Stimulated activated CD4-positive, alpha-beta T cell treated with anti-CD3 and anti-CD28 coated beads, Interleukin-12 subunit alpha, Interleukin-12 subunit beta, amount 100 ng/mL, for 24 hours (primary cell): ENCODE measurements at places on chromosomes 3 and 15.

GRCh38 chr3:133887074-133887802 is 8.4 kb downstream of the RAB6B start:
- no peak for DNase-seq

- no peak for DNase-seq
Measured at GRCh38 chr15:57146506-57147201, 228.2 kb downstream of the TCF12 start.

DNA sequence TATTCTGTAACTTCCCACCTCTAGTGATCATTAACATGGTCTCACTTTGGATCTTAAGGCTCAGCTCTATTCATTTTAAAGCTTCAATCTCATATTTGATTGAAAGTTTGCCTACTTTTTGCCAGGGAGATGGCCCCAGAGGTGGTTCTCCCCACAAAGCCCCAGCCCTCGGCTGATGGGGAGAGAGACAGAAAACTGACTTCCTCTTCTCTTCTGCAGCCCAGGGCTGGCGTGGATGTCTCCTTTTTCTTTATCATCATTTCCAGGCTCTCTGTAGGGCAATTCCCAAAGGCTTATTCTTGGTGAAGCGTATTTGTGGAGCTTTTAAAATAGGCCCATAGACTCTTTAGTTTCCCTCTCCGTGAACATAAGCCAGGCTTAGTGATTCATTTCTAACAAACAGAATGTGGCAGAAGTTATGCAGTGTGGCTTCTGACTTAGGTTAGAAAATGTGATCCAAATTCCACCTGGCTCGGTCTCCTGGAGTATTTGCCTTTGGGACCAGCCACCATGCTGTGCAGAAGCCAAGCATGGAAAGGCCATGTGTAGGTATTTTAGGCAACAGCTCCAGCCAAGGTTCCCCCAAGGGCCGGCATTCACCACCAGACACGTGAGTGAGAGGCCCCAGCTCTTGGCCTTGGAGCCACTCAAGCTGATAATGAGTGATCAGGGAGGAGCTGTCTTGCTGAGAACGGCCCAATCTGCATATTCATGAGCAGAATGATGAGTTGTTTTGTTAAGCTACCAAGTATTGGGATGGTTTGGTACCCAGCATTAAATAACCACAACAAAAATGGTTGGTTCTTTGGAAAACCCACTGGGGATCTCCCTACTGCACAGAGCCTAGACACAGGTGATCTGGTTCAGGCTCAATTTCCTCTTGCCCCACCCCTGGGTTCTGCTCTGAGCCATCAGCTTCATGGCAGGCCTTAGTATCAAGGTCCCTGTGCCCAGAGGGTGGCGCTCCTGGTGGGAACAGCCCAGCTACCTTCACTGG is 353.2 kb upstream of the PROK2 start:
- no peak for DNase-seq

DNA sequence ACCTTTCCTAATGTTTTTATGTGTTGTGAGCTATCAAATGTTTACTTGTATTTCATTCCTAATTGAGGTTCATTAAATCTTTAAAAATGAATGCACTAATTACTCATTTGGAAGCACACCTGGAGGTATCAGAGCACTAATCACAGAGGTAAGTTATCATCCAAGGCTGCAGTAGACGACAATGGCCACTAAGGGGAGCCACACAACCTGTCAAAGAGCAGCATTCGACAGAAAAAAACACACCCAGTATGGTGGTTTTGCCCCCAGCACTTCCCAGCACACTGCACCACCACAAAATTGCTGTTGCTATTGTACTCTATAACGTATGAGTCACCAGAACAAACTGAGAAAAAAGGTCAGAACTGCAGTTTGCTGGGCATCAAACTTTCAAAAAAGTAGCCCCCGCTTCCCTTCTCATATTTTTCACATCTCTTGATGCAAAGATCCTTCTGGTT is 205.9 kb upstream of the IGF1R start:
- DNase-seq = no peak

DNA sequence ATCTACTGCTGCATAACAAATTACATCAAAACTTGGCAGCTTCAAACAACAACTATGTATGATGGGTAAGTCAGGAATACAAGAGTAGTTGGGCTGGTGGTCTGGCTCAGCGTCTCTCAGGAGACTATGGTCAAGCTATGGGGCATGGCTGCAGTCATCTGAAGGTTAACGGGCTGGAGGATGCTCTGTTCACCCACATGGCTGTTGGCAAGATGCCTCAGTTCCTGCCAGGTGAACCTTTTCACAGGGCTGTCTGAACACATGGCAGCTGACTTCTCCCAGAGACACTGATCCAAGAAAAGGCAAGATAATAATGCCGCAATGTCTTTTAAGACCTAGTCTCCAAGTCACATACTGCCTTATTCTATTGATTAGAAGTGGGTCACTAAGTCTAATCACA is 63.7 kb downstream of the GPR176 start:
- DNase-seq = no peak

- DNase-seq = no peak
Measured at GRCh38 chr3:189833996-189834395, 202.8 kb downstream of the TP63 start.

DNA sequence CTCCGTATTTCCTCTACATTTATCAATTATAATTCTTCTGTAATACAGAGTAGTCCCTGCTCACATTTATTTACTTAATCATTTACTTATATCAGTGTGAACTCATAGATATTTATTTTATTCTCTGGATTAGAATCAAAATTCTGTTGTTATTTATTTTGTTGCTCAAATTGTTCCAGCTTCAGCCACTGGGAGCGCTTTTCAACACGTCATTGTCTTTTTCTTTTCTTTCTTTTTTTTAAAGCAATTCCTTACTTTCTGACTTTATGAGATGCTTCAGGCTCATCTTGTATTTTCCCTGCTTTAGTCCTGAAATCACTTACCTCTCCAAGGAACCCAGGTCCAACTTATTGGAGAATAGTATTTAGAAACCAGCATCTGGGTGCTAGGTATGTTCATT is 53.4 kb downstream of the GLCE start:
- DNase-seq = no peak

DNA sequence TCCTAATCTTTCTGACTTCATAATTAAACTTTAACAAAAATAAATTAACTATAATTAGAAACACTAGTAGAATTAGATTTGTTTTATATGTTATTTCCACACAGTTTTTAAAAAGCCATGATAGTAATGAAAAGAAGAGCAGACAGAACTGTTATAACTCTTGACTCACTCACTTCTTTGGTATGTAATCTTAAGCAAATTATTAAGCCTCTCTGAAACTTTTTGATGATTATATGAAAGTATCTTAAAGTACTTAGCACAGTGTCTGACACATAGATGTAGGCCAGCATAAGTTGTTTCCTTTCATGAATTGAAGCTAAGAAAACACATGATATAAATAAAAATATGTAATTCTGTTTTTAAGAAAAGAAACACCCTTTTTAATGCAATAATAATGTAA is 123.6 kb upstream of the MLF1 start:
- DNase-seq = no peak

GRCh38 chr3:37739579-37740290 is 121.9 kb upstream of the CTDSPL start:
- DNase-seq = no peak

DNA sequence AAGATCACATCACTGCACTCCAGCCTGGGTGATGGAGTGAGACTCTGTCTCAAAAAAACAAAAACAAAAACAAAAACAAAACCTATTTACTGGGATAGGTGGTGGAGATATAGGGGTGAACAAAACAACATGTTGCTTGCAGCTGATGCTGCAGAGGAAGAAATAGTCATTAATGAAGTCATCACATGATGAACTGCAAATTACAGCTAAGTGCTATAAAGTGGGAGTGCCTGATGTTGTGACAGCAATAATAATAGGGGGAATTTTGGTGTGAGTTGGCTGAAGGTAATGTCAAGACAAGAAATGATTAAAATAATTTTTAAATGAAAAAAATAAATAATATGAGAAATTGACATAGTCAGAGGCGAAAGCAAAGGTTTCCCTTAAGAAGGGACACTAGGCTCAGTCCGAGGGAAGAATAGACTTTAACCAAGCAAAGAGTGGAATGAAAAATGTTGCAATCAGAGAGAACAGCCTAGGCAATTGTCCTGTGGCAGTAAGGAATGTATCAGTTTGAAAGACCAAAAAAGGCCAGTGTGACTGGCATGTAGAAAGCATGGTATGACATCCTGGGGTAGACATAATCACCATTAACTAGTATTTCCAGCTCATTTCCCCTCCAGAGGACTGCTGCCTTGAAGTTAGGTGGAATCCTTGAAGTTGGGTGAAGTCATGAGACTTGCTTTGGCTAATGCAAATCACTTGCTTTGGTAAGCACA is 14.7 kb upstream of the PIK3CB start:
- no peak for DNase-seq

- DNase-seq = no peak
Measured at GRCh38 chr15:73632670-73633058, 525 bp downstream of the NPTN start.

GRCh38 chr15:73366766-73367623 is 1.8 kb downstream of the HCN4 start:
- no peak for DNase-seq

DNA sequence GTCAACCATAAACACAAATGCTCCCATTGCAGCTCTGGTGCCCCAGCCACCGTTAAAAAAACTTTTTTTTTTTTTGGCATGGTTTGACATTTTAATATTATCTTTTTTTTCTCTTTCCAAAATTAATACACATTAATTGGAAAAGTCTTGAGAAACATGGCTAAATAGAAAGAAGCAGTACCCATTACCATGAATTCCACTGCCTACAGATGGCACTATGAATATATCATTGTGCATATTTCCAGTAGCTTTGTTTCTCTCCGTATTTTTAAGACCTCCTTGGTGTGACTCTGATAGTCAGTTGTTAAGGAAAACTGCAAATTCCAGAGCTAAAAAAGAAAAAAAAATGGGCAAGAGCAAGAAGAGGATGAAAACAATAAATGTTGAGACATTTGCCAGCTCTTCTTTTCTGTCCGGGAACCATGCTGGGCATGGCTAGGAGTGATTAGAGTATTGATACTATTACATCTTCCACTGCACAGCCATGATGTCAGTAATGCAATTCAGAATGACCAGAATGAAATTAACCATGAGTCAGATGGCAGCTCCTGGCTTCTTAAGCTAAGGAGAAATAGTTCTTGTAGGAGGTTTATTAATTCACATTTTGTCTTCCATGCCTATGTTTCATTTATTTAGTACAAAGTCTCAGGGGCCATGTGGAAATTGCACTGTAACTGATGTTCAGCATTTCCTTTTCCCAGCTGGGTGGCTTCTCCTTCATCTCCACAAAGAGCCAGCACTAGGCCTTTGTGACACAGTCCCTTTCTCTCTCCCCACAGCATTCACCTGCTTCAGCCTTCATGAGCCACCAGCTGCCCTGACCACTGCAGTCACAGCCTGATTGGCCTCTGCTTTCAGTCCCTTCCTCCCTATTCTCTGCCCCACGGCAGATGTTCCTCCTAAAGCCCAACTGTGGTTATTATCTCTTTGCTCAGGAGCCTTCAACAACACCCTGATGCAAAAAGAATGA is 31.8 kb downstream of the SLC7A14 start:
- no peak for DNase-seq

GRCh38 chr3:183904833-183905780 is 20.4 kb upstream of the PARL start:
- DNase-seq = no peak

- DNase-seq = no peak
Measured at GRCh38 chr15:45762726-45763125, 127.9 kb downstream of the SQOR start.

- DNase-seq = peak; percentile 70
Measured at GRCh38 chr3:187741403-187742350, 3.6 kb downstream of the BCL6 start.

DNA sequence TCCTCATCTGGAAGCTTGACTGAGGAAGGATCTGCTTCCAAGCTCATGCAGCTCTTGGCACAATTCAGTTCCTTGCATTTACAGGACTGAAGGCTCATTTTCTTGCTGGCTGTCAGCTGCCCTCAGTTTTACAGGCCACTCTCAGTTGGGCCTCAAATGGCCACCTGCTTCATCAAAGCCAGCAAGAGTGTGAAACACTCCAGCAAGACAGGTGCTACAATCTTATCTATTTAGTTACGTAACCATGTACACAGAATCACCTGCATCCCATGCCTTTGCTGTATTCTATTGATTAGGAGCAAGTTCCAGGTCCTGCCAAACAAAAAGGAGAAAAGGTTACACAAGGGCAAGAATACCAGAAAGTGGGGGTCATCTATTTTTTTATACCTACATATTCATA is 40.8 kb downstream of the RHCG start:
- no peak for DNase-seq

DNA sequence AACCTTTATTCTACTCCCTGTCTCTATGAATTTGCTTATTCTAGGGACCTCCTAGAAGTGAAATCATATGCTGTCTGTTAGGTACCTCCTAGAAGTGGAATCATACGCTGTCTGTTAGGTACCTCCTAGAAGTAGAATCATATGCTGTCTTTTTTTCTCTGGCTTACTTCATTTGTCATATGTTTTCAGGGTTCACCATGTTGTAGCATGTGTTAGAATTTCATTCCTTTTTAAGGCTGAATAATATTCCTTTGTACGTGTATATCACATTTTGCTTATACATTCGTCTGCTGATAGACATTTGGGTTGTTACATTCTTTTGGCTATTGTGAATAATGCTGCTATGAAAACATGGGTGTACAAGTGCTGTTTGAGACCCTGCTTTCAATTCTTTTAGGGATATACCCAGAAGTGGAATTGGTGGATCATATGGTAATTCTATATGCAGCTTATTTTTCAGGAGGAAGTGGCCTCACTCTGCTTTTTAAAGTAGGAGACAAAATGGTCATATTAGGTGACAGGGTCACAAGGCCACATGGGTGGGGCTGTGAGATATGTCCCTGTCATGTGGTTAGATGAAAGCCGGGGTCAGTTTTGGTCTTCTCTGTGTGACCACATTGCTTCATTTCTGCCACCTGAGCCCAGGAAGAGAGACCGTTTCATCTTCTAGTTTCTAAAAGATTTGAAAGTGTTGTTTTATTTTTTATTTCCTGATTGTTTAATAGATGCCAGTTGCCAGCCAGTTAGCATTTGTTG is 76.7 kb downstream of the FLNB start:
- no peak for DNase-seq

DNA sequence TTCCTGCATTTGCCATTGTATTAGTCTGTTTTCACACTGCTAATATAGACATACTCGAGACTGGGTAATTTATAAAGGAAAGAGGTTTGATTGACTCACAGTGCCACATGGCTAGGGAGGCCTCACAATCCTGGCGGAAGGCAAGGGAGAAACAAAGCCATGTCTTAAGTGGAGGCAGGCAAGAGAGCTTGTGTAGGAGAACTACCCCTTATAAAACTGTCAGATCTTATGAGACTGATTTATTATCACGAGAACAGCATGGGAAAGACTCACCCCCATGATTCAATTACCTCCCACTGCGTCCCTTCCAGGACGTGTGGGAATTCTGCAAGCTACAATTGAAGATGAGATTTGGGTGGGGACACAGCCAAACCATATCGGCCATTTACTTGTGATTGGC is 27.8 kb downstream of the YEATS2 start:
- no peak for DNase-seq

DNA sequence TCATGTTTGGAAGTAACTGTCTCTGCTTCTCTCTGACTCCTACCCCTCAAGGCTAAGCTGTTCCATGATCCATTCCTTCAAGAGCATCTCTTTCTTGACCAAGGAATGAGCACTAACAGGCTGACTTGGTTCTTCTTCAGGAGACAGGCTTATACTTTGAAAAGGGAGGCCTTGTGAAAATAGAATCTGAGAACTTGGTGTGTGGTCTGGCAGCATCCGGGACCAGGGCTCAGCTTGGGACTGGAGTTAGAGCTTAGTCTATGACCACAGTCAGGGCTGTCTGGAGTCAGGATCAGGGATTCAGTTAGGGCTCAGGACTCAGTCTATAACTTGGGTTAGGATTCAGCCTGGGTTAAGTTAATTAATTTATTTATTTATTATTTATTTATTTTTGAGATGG is 44.9 kb upstream of the SLC6A6 start:
- DNase-seq = no peak
